Activated CD8-positive, alpha-beta memory T cell treated with anti-CD3 and anti-CD28 coated beads, Interleukin-2, amount 50 U/mL, for 48 hours (primary cell): ENCODE measurements at places on chromosomes 4 and X.

DNA sequence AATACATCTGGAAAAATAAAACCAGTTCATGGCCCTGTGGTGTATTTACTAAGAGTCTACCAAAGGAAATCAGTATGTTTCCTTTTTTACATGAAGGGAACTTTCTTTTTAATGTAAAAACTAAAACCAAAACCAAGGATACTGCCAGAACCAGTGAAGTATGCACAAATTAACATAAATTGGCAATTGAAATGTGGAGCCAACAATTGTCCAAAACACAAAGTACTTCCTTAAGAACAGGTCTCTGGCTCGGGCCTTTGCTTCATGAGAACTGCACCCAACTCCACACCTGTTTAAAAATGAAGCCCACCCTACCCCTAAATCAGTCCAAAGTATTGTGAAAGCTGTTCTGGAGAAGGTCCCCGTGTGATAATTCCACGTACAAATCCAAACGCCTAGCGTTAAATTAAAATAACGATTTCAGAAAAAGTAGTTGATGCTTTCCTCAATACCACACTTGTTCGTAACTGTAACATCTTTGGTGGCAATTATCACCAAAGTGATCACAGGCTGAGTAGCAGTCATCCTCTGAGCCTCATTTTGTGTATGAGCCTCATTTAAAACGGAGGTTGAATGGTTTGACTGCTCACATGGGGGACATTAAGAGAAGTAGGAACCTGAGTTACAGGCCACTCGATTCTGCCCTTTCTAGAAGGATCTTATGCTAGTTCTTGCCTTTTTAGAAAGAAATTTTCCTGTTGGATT, 93.0 kb downstream of the GEMIN8 start:
- no peak for DNase-seq

- no peak for DNase-seq
Measured at GRCh38 chr4:182975806-182976205, 58.6 kb upstream of the DCTD start.

DNA sequence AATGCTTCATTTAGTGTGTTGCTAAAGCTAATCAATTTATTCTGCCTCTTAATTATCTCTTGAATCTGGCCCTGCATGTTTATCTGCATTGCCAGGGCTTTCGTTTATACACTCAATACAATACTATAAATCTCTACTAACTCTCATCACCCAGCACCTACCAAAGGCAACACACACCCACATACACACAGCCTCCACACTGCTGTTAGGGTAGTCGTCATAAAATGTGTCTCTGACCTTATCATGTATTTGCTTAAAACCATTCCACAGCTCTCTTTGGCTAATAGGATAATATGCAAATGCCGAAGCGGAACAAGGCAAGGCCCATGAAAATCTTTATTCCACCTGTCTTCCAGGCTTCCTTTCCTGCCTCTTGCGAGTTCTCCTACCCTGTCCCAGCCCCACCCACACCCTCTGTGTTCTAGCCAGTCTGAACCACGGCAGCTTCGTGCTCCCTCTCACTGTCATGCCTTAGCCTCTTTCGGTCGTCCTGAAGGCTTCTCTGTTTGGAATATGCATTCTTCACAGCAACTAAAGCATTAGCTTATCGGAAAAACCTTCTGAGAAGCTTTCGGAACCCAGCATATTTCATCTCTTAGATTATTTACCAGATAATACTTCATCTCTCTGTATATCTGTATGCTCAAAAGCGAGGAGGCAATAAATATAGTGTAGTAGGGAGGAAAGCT, 333.5 kb downstream of the TENM3 start:
- DNase-seq, result no peak

- DNase-seq, result no peak
Measured at GRCh38 chr4:144819591-144819990, 173.6 kb downstream of the HHIP start.

- DNase-seq, result no peak
Measured at GRCh38 chr4:150769845-150770244, 187.9 kb downstream of the MAB21L2 start.

DNA sequence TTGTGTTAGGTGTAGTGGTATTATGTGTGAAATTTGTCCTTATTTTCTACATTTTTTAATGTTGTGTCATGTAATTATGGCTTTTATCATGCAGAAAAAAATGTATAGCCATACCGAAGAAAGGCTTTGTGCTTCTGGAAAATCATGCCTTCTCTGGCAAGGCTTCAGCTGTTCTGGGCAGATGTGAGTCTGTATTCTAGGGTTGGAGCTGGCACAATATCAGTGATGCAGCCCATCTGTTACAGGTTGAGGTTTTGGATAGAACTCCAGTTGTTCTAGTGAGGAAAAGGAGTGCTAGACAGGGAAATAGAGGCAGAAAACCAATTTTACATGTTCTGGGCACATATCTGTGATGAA, 44.8 kb upstream of the PRSS12 start:
- DNase-seq, result no peak

GRCh38 chrX:154443479-154443910, 446 bp upstream of the FAM50A start:
- no peak for DNase-seq

- no peak for DNase-seq
Measured at GRCh38 chr4:108852691-108853090, 89.8 kb upstream of the ETNPPL start.

- no peak for DNase-seq
Measured at GRCh38 chr4:98905839-98906238, 23.1 kb downstream of the EIF4E start.

DNA sequence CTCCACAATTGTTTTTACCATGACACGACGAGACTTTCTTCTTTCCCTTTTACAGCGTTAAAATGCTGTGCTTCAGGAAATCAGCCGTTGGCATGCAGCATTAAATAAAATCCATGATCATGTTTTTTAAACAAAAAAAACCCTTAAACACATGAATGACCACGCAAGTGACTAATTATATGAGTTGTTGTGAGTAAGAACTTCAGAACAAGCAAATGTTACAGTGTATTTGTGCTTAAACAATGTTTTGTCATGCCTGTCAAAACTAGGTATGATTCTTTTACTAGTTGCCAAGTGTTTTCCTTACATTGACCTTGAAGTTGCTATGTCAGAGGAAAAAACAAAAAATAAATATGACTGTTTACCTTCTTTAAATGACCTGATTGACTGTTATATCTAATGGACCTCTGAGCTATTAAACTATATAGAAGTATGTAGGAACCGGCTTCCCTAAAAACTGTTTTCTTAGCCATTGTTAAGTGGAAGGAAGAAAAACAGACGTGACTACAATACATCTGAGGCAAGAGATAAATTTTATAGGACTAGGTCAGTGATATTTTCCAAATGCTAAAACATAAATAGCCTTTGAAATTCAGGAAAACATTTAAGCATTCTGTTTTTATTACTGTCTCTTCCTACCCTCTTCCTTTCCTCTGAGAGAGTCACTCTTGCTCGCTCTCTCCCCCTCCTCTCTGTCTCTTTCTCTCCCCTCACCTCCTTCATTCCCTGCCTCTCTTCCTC, 197.1 kb downstream of the PALLD start:
- no peak for DNase-seq

- no peak for DNase-seq
Measured at GRCh38 chrX:128891554-128891953, 631.7 kb downstream of the SMARCA1 start.

DNA sequence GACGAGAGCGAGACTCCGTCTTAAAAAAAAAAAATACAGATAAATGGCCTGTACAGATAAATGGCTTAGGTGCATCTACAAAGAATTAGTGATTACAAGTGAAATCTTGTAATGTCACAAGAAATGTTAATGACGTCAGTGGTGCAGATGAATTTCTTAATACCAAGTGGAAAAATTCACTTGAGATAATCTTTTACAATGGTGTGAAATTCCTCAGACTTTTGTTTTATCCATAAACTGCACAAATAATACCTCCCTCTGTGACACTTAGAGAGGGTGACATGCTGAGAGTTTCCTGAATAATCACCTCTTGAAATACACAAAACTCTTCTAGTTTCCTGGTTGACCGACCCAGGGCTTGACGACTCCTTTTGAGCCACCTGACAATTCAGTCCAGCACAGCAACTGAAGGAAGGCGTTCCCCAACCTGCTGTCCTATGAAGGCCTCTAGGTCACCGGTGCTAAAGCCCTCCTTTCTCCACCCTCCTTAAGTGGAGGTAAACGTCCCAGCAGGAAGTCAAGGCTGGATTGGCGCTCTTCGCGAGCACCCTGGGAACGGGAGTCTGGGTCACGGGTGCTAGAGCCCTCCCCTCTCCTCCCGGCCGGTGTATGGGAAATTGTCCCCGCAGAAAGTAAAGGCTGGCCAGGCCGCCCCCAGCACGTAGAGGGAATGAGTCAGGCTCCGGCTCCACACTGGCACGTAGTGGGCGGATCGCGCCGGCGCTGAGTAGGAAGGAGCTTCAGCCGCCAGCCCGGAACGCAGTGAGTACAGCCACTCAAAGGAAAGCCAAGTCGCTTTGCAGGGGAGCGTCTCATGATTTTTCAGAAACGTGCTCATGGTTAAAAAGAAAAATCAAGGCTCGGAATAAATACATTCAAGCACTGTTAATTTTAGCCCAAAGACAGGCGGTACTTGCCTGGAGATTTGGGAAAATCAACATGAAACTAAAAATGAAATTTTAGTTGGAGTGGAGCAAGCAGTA, at the start of gene TMEM144:
Gene TMEM144, plus strand, starts transcription at position 662 of the 983 bp plus-strand sequence. CDS start 2,182 bp downstream, outside the sequence.
- DNase-seq, result peak; percentile 75

DNA sequence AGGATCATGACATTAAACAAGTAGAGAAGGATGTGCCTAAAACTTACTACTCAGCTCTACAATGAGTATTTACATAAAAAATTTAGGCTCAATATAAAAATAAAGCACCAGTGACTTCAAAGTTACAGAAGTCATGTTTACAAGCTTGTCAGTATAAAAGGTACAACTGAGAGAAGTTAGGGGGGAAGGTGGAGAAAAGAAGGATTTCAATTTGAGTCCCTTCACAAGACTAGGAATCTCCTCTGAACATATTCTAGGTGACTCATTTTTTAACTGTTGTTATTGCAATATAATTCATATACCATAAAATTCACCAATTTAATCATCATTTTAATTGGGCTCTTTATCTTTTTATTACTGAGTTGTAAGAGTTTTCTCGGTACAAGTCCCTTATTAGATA, 26.9 kb downstream of the FRYL start:
- DNase-seq, result no peak

DNA sequence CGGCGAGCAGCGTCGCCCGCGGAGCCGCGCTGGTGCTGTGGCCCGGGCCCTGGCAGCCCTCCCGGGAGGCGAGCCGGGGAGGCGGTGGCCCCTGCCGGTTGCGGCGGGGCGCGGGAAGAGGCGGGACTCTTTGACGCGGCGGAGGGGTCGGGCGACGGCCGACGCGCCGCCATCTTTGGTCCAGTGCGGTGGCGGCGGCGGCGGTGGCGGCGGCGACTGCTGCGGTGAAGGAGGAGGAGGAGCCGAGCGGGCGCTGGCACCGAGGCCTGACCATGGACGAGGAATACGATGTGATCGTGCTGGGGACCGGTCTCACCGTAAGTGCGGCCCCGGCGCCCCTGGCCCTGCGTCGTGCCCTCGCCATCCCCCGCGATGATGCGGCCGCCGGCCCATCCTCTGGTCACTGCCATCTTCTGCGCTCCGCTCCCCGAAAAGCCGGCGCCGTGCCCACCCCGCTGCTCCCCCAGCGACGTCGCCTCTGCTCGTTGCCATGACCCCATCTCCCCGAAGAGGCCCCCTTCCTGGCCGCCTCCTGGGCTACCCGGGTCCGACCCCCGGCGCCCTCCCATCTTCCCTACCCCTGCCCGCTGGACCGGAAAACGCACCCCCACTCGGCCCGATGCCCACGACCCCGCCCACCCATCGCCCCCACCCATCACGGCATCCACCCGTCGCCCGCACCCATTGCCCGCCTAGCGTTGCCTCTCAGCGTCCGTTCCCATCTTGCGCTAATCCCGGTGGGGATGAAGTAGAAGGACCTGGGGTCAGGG, at the start of gene GDI1:
Gene GDI1, plus strand, starts transcription at position 172 of the 770 bp plus-strand sequence. Its CDS starts 101 bp downstream, at position 273.
- DNase-seq, result peak; percentile 82

DNA sequence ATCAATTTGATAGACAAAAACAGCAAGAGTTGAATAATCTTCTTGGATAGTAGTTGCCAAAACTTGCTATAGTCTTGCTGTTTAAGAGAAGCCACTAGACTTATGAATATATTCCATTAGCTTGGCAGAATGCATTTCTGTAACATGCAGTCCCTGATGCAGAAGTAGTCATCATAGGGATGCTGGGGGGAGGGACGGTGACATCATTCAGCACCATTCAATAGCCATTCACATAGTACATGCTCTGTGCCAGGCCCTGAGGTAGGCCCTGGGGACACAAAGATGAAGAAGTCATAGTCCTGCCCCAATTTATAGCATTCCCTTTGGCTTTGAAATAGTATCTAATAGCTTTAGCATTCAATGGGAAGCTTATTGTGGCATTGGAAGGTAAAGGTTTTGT, 185.5 kb upstream of the AFF2 start:
- no peak for DNase-seq

DNA sequence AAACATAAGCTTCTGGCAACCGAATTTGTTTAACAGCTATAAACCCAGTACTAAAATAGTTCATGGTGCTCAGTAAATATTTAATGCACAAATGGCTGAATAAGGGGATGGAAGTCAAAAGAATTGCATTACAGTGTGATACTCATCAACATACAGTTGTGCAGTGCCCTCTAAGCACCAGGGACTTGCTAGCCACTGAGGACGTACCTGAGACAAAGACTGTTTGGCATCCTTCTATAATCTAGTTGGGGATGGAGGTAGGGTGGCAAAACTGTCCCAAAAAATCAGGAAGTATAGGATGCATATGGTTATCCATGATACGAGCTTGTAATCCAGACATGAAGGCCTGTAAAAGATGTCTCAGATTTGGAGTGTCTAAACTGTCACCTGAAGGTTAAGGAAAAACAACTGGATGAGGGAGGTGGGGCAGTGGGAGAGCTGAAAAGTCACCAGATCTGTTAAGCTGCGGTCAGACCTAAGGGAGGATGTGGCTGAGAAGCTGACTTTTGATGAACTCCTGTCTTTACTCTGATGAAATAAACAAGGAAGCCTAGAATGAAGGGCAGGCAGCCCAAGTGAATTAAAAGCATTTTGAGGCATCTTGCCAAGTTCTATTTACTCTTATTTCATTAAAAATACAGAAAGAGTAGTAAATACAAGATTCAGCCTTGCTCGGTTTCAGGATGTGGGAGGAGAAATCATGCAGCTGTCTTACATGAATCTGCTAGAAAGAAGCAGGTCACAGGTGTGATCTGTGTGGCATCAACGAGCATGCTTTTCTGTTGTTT, 12.0 kb upstream of the CD38 start:
- DNase-seq, result no peak
